DMS153 (cell line): ENCODE measurements at places on chromosomes 11 and 22.

DNA sequence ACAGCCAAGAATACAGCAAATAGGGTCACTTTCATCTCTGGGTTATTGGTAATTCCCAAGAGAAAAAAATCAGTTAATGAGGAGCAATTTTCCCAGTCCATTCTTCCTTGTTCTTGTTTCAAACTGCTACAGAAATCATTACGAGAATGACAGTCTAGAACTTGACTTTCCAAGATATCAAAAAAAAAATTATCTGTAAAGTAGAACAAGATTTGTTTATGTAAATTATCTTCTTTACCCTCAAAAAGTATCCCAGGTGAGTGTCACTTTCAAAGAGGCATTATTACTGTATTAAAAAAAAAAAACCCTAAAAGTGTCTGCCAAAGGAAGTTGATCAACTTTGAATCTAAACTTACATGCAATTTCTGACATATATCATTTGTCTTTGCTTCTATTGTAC, at the start of gene OR5W2:
Gene OR5W2 (minus strand): TSS at position 101 of the 400 bp plus-strand sequence. CDS start 0 bp downstream, at position 101.
- no peak for DNase-seq

DNA sequence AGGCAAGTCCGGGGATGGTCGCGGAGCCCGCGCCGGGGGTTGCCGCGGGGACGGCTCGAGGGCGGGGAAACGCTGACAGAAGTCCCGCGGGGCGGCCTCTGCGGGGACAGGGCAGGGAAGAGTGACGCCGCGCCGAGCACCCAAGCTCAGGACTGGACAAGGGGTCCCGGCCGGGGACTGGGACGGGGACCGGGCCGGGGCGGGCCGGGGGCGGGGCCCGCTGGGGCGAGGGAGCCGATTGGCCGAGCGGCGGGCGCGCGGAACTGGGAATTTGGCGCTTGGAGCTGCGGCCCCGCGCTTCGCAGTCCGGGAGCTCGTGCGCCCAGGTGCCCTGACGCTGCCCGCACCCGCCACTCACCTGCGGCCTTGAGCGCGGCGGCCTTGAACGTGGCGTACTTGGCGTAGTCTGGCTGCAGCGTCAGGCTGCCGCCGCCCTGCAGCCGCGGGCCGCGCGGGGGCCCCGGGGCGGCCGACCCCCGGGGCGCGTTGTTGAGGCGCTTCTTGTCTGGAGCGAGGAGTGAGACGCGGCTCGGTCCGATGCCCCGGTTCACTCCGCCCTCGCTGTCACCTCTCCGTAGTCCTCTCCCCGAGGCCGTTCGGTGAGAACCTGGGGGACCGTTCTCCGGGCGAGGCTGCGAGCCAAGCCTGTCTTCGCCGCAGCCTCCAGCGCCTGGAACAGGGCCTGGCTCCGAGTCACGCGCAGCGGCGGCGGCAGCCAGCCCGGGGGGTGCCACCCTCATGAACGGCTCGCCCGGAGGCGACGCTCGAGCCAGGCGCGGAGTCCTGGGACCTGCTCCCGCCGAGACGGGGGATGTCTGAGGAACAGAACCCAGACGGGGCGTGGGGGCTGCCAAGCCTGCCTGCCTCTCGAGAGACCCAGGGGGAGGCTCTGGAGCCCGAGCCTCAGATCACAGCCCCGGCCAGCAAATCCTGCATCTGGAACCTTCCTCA, 4.5 kb downstream of the SHISA8 start:
- no peak for DNase-seq

- DNase-seq, result no peak
Measured at GRCh38 chr11:131185915-131186314, 184.5 kb upstream of the NTM start.

GRCh38 chr11:122163053-122163819, 47.2 kb upstream of the BLID start:
- no peak for DNase-seq

GRCh38 chr11:94201004-94201465, 72.4 kb downstream of the PANX1 start:
- no peak for DNase-seq

- no peak for DNase-seq
Measured at GRCh38 chr11:64591257-64592233, 525 bp downstream of the SLC22A12 start.

DNA sequence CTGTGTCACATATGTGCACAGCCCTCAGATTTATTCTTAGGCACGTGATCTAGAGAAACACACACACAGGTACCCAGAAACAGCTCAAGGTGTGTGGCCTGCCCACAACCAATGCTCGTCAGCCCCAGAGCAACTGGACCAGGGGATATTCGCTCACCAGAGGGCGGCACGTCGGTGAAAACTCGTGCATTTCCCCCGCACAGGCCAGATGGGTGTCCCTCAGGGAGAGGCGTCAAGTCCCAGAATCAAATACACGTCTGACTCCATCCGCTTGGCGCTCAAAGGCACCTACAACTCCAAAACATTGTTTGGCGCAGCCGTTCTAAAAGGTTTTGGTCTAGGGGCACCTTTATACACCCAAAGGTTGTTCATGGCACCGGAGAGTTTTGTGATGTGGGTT, 429.0 kb downstream of the BRD1 start:
- no peak for DNase-seq

DNA sequence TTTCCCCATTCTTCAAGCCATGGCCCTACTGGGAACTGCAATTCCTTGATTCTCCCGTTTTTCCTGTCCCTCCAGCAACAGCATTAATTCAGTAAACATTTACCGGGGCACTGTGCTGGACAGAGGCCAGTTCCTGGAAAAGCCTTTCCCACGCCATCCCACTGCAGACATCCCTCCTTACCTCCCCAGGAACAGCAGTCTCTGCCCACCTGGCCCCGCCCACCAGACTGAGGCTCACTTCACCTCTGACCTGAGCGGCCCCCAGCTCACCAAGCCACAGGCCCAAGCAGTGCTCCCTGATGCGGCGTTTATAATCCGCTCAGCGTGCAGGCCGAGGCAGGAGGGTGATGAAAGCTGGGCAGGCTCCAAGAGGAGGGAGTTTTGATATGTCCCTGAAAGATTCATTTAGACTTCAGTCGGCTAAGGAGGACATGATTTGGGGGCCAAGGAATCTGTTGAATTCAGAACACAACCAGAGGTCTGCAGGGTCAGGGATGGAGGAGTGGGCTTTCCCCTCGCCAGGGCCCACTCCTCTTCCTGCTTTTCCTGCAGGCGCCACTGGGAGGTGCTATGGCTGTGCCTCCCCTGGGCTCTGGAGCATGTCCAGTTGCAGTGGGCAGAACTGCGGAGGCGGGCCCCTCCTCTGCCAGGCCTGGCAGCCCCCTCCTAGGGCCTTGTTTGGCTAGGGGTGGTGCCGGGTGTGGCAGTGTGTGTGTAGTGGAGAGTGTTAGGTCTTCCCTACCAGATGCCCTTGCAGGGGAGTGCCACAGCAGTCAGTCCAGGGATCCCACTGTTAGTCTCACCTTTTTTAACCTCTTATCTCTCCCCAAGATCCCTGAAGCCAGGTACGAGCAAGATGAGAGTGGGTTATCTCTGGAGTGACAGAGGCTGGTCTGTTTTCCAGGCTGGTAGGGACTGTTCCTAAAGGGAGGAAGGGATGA, 1.4 kb upstream of the TAGLN start:
- no peak for DNase-seq

DNA sequence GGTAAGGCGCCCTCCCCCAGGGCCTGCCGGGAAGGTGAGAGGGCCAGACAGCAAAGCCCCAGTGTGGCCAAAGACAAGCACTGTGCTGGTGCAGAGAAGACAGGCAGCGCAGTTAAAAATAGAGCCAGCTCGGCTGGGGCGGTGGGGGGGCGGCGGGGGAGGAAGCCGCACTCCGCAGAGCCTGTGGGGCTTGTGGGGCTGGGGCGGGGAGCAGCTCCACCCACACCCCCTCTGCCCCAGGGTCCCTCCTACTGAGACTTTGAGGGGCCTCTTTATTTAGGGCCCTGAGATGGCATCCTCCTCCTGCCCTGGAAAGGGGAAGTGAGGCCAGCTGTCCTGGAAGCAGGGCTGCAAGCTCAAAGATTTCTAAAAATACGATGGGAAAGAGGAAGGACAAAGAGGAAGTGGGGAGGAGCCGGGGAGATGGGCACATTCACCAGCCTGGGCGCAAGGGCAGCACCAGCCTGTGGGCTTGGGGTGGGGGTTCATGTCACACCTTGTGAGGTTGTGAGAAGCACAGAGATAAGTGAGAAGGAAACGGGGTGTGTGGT, 2.6 kb downstream of the CYTH4 start:
- DNase-seq, result no peak

DNA sequence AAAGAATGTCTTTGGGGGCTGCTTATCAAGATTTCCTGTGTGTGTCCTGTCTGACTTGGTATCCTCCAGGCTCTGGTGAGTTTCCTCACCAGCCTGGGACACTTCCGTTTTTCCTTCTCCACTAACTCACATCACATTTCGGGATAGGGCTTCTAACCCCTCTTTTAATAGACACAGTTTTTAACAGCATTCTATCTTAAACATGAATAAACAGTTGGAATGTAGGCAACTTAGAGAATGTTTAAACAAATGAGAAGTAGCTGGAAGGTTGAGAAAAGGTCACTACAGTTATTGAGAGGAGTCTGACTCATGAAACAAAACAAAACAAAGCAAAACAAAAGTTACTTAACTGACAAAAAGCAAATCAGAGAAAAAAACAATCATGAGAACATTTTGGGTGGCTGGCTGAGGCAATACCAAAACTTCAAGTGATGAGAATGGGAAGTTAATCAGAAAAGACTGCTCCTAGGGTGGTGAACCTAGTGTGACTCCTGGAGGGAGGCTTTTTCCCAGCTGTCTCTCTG, 64.7 kb upstream of the CTSC start:
- DNase-seq, result no peak

- DNase-seq, result no peak
Measured at GRCh38 chr11:19541521-19542049, 171.1 kb upstream of the NAV2 start.

DNA sequence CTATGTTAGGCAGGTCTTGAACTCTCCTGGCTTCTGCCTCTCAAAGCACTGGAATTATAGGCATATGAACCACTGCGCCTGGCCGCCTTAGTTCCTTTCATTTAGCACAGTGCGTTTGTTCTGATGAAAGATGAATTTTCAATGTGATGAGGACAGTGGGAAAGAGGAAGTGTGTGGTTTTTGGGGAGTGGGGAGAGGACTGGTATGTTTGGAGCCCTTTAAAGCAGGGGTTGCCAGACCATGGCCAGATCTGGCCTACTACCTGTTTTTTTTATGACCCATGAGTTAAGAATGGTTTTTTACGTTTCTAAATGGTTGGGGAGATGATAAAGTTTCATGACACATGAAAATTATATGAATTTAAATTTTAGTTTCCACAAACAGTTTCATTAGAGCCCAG, 12.5 kb downstream of the ATXN10 start:
- no peak for DNase-seq

GRCh38 chr11:5581014-5581413, 337 bp downstream of the OR52B6 start:
- no peak for DNase-seq

- no peak for DNase-seq
Measured at GRCh38 chr11:30916764-30917163, 330.6 kb upstream of the MPPED2 start.

DNA sequence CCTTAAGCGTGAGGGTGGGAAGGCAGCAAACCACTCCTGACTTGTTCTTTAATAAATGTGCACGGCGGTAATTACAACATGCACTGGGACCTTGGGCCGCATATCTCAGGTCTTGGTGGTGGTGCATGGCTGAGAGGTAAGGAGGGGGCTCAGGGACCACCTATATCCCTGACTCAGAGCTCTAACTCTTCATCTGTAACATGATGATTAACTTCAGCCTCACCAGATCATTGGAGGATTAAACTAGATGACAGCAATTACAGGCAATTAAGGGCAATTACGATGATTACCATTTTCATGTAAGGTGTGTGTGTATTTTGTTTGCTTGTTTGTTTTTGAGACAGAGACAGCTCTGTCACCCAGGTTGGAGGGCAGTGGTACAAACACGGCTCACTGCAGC, 45.0 kb downstream of the FBLN1 start:
- no peak for DNase-seq

DNA sequence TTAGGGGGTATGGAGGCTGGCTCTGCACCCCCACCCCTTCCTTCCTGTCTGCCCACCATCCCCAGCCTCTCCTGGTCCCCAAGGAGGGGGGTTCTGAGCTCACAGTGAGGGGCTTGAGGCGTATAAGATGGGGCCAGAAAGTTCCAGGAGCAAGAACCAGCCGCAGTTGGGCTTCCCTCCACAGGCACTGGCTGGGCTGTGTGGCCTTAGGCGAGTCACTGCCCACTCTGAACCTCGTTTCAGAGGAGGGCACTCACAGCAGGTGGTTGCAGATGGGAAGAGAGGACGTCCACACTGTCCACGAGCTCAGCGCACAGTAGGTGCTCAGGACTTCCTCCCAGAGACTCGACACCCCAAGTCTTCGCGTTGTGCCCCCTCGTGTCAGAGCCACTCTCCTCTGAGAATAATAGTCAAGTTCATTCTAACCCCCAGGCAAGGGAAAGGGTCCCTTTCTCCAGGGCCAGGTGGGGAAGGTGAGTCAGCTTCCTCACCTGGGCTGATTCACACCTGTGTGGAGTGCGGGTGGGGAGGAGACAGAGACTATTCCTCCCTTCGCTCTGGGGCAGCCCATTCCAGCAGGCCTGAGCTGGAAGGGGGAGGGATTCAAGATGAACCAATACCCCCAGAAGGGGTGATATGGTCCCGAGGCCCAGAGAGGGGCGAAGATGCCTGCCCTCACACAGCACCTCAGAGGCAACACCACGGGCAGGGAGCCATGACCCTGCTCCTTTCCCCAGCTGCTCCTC, 29.3 kb downstream of the RPL3 start:
- DNase-seq, result no peak

GRCh38 chr11:111814557-111815320, 48.5 kb upstream of the PPP2R1B start:
- DNase-seq, result no peak

DNA sequence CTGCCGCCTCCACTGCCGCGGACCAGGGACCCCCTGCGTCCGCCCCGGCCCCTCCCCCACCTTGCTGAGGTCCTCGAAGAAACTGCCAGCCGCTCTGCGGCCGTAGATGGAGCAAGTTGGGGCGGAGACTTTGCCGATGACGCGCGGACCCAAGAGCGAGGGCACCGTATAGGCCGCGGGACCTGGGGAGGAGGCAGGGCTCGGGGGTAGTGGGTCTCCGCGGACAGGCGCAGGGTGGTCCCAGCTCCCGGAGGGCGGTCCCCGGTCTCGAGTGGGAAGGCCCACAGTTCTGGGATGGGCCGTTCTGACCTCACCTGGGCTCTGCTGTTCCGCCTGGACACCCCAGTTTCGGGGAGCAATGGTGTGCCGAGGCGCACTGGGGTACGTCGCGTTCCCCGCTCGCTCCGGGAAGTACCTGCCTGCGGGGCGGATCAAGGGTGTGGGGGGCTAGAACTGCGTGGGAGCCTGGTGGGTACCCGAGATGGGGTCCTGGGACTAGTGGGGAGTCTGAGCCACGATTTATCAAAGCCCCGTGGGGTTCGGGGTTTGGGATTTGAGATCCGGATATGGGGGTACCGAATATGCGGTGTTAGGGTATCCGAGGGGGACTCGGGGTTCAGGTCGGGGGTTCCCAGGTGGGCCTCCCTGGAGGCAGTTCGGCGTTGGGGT, 1.2 kb upstream of the TYMP start:
- peak; percentile 43 for DNase-seq

GRCh38 chr22:47568700-47569099, 806.2 kb downstream of the TBC1D22A start:
- DNase-seq, result no peak

DNA sequence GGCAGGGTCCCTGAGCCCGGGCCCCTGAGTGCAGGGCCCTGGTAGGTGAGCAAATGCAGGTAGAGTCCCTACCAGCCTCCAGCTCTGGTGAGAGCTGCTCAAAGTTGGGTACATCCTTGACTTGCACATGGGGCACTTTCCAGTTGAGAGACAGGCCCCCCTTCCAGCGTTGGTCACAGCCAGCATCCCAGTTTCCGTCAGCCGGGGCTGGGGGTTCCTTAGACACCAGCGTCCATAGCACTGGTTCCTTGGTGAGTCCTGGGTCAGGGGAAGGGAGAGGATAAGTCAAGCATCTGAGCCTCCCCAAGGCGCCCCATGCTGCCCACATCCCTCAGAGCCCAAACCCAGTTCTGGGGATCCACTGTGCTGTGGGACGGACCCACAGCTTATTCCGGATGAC, 5.6 kb downstream of the PNPLA5 start:
- no peak for DNase-seq
